ENCODE measurements at places on chromosomes 4 and X. TPM values are rescaled to one million over a fixed set of nuclear protein-coding genes. Genes with fewer than 3 reads are reported as not detected.

- no peak for DNase-seq
Measured at GRCh38 chrX:109797311-109797975, 64.4 kb upstream of the ACSL4 start.

SLC25A5 gene
- 348 TPM for total RNA-seq

- no peak for DNase-seq
Measured at GRCh38 chrX:45172890-45173289, 27.8 kb downstream of the DIPK2B start.

DNA sequence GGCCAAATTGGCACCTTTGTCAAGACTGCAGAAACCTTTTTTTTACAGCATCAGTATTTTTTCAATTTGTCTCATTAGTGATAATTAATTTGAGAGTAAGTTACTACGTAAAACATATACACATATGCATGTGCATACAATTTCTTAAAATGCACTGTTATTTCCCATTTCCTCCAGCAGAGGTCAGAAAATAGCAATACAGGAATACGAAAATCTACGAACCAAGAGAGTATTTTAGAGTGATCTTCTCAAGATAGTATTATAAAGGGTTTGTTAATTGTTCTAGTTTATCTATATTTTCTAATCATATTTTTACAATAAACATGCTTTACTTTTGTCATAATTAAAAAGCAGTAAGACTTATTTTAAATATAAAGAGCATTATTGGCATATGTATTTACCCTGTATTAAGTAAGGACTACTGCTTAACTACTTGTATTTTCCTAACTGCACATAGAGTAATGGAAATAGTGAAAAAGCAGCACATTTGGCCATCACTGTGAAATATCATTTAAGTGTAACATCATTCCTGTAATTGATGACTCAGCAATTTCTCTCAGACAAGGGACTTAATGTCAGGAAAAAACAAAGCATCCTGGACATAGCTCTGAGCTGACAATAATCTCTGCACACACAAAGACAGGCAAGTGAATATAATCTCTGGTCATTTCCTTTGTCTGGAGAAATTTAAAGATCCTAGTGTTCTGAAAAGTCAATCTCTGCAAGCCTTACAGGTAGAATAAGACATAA, 45.6 kb downstream of the MAOB start:
- peak; percentile 23 for DNase-seq

- no peak for DNase-seq
Measured at GRCh38 chr4:98572697-98573096, 85.7 kb downstream of the TSPAN5 start.

PPARGC1A gene
- total RNA-seq = 1.8 TPM

- DNase-seq = no peak
Measured at GRCh38 chr4:140311257-140311835, 62.1 kb upstream of the SCOC start.
